Hepatocyte (in vitro differentiated cells): ENCODE measurements at places on chromosomes 16 and 17.

DNA sequence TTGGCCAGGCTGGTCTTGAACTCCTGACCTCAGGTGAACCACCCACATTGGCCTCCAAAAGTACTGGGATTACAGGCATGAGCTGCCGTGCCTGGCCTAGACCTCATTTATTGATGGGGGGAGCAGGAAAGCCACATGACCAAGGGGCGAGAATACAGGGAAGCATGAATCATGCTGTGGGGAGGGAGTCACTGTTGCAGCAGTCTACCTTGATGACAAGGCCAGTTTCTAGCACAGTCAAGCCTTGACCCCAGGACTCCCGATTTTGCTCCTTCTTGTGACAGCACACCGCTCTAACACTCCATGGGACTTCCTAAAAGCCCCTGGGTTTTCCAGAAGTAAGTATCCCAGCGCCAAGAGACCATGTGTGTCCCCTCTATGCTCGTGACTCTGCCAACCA lies 42.9 kb upstream of the IRF8 start:
- no peak for DNase-seq
- no peaks in the 10 kb centered on the region for H3K36me3 ChIP-seq
- no peaks in the 10 kb centered on the region for H3K27me3 ChIP-seq
- H3K4me3 ChIP-seq, result no peak overlapping the region
- no peak overlapping the region for H3K27ac ChIP-seq
- H3K4me1 ChIP-seq, result no peaks in the 10 kb centered on the region

DNA sequence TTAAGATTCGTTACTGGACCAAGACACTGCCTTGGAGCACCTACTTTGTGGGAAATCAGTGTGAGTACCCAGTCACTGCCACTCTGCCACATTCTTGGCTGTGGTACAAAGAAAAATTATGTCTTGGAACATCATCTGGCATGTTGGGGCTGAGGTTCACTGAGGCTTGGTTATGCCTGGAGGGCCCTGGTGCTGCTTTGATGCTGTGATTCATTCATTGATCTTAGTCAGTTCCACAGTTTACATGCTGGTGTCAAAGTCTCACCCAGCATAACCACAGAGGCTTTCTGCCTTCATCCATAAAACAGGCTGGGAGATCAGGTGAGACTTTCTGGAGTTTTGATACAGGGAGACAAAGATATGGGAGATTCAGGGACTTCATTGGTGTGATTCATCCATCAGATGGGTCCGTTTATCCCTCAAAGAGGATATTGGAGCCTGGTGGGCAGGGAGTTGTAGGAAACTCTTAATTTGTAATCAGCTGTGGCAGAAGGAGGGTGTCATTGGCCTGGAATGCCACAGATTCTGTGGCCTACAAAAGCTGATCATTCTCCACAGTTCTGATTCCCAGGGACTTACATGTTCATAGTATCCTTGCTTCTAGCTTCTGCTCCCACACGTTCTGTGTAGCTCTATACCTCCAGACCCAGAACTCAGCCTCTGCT lies 322.5 kb downstream of the PMP22 start:
- H3K36me3 ChIP-seq, result no peaks in the 10 kb centered on the region
- H3K27me3 ChIP-seq, result no peaks in the 10 kb centered on the region
- H3K27ac ChIP-seq, result no peak overlapping the region
- H3K4me1 ChIP-seq, result peaks cover 4% of the 10 kb centered on the region

GRCh38 chr17:47279062-47279801 lies 25.6 kb downstream of the ITGB3 start:
- no peaks in the 10 kb centered on the region for H3K27me3 ChIP-seq
- peak; percentile 52 for DNase-seq
- H3K27ac ChIP-seq, result peak overlapping the region; percentile 60

DNA sequence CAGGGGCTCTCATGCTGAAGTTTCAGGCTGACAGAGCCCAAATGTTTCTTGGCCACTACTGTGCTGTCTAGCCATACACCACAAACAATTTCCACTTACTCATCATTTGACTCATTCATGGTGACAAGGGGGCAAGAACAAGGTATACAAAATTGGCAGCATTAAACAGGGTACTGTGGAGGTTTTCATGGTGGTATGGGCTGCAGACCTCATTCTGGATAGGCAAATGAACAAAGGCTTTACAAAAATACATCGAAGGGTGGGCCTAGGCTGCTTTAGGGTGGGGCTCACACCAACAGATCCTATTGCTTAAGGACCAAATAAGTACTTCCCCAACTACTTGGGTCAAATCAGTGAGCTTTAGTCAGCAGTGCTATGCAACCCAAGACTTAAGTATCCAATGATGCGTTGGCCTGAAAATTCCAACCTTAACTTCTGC lies 53.0 kb downstream of the N4BP1 start:
- no peak for DNase-seq
- H3K27me3 ChIP-seq, result no peaks in the 10 kb centered on the region
- no peak overlapping the region for H3K27ac ChIP-seq
- H3K4me1 ChIP-seq, result peaks cover 17% of the 10 kb centered on the region

- no peaks in the 10 kb centered on the region for H3K36me3 ChIP-seq
- no peak overlapping the region for H3K27ac ChIP-seq
- no peak for DNase-seq
- H3K27me3 ChIP-seq, result no peaks in the 10 kb centered on the region
- H3K4me3 ChIP-seq, result no peak overlapping the region
These were observed 12.2 kb downstream of the KRT16 start for GRCh38 chr17:41600318-41600717.

DNA sequence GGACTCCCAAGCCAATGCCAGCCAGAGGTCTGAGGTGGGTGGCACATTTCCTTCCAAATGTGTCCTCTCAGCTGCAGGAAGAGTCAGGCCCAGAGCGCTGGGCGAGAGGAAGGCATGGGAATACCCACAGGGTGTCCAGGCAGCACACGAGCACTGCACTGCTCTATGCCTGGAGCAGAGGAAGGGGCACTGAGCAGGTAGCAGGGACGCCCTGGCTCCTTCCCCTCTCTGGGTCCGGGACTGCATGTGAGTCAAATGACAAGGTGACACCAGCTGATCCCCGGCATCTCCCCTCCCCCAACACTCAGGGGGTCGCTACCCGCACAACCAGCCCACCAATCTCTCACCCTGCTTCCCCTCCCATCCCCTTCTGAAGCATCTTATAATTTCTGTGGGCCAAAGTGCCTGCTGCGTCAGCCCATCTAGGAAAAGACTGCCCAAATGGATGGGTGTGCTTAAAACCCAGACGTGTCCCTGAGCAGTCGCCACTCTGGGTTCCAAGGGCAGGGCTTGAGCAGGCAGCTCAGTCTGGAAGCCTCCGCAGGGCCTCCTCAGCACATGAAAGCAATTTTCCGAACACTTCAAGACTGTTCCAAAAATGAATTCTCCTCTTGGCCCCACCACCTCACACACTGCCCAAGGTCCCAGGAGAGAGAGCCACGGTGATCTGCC lies 12.0 kb upstream of the BCAR1 start:
- peaks cover 63% of the 10 kb centered on the region for H3K4me1 ChIP-seq
- peak overlapping the region; percentile 99 for H3K27ac ChIP-seq
- H3K27me3 ChIP-seq, result no peaks in the 10 kb centered on the region
- DNase-seq, result peak; percentile 8

DNA sequence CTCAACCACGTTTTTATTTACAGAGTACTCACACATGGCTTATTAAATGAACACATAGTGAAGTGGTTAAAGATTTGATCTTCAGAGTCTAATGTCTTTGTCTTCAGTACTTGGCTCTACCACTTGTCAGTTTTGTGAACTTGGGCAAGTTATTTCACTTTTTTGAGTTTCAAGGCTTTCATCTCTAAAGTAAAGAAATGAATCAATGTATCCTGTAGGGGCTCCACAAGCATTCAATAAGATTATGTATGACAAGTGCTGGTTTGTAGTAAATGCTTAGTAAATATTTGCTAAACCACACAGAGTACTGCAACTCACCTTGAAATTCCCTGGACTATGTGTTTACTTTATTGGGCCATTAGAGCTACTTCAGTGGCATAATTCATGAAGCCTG lies 446.0 kb upstream of the GOT2 start:
- H3K36me3 ChIP-seq, result no peaks in the 10 kb centered on the region
- H3K27me3 ChIP-seq, result no peaks in the 10 kb centered on the region
- no peak overlapping the region for H3K27ac ChIP-seq
- no peak for DNase-seq
- no peak overlapping the region for H3K4me3 ChIP-seq

DNA sequence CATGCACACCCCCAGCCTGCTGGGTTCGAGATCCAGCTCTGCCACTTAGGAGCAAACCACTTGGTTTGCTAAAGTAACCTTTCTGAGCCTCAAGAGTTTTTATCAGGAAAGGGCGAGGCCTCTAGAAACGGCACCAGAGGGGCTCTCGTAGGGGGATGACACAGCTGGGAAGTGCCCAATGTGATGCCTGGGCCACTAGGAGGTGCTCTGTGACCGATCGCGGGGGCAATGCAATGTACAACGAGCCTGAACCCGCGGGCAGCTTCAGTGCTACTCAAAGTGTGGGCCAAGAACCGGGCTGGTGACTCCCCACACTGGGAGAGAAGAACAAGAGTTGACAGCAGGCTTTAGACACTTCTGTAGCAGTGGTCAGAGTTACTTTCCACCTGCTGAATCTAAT lies 9.4 kb downstream of the C16orf89 start:
- H3K27me3 ChIP-seq, result no peaks in the 10 kb centered on the region
- H3K36me3 ChIP-seq, result no peaks in the 10 kb centered on the region
- no peaks in the 10 kb centered on the region for H3K4me1 ChIP-seq
- no peak overlapping the region for H3K4me3 ChIP-seq
- DNase-seq, result peak; percentile 46

DNA sequence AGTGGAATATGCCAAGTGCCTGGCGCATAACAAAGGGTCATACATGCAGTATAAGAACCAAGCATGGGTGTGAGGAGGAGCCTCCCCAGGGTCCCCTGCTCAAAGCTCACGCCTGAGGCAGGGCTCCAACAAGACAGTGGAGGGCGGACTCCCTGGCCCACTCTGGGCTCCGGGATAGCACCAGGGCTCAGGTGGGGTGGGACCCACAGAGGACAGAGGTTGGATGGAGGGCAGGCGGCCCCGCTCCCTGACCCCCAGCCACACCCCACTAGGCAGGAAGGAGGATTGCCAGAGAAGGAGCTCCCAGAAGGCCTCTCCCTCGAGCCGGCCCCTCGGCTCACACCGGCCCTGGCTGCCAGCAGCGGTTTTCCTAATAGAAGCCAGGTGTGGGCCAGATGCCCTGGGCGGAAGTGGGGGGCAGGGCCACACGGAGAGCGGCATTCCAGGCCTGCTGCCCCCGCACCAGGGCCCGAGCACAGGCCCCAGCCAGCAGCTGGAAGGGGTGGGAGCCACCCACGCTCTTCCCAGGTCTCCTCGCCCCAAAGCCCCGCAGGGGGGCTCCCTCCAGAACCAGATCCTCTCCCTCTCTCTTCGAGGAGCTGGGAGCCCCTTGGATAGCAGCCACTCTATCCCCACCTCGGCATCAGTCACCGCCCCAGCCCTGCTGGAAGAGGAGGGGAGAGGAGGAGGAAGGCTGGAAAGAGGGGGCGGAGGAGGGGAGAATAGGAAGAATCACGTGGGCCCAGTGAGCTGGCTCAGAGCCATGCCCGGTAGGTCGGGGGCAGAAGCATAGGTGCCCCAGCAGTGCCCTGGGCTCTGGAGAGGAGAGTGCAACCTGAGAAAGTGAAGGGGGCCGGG lies 21.0 kb downstream of the VASN start:
- no peak overlapping the region for H3K4me3 ChIP-seq
- peaks cover 35% of the 10 kb centered on the region for H3K4me1 ChIP-seq
- peak; percentile 82 for DNase-seq
- no peaks in the 10 kb centered on the region for H3K27me3 ChIP-seq
